Cardiac fibroblast (primary cell): ENCODE measurements at places on chromosomes 16 and 17.

- DNase-seq: peak; percentile 65
Measured at GRCh38 chr16:84826558-84826941, 6.8 kb downstream of the CRISPLD2 start.

- DNase-seq: no peak
Measured at GRCh38 chr17:83186751-83187421, 107.5 kb downstream of the METRNL start.

- no peak for DNase-seq
Measured at GRCh38 chr17:19387921-19388521, 1.0 kb upstream of the MFAP4 start.

GRCh38 chr17:42682722-42683403, 532 bp downstream of the CNTNAP1 start:
- peak; percentile 73 for DNase-seq

GRCh38 chr17:10666906-10667305, 9.8 kb upstream of the MYH3 start:
- no peak for DNase-seq

- DNase-seq: no peak
Measured at GRCh38 chr17:27513849-27514248, 57.6 kb downstream of the KSR1 start.

GRCh38 chr16:19636436-19637267, 81.1 kb downstream of the VPS35L start:
- no peak for DNase-seq

DNA sequence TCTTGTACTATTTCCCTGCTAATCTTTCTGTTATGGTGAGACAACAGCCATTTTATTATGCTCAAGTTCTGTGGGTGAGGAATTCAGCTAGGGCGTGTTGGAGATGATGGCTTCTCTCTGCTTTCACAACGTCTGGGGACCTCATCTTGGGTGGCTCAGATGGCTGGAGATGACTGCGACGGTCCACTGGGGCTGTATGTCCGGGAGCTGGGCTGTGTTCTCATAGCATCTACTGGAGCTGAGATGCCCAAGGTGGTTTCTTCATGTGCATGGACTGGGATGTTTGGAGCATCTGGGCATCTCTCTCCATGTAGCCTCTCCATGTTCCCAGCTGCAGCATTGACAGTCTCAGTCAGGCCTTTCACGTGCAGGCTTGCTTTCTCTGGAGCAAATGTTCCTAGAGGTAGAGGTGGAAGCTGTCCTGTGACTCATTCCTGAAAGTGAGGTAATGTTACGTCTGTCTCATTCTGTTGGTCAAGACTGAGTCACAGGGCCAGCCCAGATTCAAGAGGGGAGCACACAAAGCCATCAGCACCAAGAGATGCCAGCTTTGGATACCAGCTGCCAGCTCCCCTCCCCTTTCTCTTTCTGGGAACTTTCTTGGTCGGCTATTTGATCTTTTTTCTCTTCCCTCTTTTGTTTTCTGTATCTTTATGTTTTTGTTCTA, 96.2 kb downstream of the RAP1GAP2 start:
- peak; percentile 90 for DNase-seq

GRCh38 chr16:62035115-62036092, 834 bp downstream of the CDH8 start:
- peak; percentile 9 for DNase-seq

- DNase-seq: no peak
Measured at GRCh38 chr17:73267648-73268537, 6.2 kb upstream of the CPSF4L start.

GRCh38 chr17:7932949-7933348, 943 bp downstream of the CNTROB start:
- peak; percentile 72 for DNase-seq

DNA sequence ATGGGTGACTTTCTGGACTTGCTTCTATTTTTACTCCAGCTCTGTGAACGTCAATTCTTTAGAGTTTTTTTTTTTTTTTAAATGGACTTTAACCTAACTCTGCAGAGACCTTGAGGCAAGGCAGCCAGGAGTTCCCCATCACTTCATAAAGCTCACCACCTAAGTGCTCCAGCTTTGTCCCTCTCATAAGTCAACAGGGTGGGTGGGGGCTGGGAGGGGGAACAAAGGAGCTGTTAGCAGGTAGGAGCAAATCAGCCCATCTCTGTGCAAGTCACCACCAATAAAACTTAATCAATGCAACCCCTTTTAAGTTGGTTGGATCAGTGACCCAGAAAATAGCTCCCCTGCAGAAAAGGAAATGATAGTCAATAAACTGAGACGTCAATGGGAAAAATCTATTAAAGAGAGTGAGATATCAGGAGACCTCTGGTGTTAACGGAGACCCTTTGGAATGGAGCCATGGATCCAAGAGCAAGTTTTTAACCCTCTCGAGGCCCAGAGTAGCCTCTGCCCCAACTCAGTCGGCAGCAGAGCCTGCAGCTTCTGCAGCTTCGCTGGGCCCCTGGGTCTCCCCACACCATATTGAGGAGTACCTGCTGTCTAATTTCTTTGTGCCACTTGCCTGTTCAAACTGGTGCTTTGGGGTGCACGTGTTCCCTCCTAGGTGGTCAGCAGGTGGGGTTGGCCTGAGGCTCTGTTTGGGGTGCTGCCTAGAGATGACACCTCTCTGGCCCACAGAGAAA, 27.6 kb upstream of the ETV4 start:
- no peak for DNase-seq

DNA sequence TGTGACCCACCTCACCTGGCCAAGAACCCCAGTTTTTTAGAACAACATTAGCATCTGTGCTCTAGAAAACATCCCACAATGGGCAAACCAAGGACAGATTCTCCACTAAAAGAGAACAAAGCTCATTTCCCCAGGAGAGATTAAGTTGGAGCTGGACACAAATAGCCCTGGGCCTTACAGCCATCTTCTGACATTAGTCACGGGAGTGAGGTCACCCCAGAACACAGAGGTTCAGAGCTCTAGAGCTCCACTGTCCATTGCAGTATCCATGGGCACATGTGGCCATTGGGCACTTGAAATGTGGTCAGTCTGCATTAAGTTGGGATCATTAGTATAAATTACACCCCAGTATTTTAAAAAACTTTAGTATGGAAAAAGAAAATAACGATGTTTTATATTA, 47.6 kb upstream of the RBBP6 start:
- no peak for DNase-seq

DNA sequence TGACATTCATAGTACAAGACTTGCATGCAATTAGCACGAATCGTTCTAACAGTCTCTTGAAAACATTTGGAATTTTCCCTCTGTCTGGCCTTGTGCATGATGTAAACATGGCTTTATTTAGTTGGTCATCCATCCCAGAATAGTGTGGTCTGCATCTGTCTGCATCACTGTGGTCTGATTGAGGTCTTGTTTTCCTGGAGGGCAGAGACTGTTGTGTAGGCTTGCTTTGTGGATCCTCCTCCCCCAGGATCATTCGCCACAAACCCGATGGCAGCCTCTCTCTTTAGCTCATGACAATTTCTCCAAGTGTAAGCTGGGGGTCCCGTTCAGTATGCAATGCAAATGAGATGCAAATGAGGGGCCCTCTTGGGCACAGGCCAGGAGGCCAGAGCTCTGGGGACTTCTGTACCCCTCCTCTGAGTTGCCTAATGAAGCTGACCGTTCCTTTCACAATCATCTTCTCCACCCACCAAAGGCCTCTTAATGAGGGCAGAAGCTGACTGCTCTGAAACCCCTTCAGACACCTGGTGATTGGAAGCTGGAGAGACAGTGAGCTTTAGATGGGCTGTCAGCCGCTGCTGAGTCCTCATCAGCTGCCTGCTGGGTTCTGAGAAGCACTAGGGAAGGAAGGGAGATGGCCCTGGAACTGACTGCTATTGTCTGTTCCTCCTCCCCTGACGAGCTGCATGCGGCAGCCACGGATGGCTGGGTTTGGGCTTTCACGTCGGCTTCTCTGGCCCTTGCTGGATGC, 201.2 kb upstream of the CACNG3 start:
- no peak for DNase-seq

GRCh38 chr16:10624527-10624926, 44.1 kb upstream of the EMP2 start:
- no peak for DNase-seq

DNA sequence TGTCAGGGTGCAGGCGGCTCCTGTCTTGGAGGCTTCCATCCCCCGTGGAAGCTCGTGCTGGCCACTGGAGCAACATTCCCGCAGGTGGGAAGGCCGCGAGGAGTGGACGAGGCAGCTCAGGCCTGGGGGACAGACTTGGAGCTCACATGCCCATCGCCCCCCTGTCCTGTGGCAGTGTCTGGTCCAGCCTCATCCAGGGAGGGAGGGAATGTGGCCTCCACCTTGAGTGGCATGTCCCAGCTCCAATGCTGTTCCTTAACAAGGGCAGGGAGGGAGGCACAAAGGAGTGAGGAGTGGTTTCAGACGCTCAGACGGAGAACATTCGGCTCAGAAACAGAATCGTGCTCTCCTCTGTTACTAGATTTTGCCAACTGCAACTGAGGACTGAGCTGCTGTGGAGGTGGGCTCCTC, 159.4 kb upstream of the CHMP6 start:
- DNase-seq: peak; percentile 58

GRCh38 chr17:41957031-41957868, 9.3 kb upstream of the CNP start:
- DNase-seq: peak; percentile 41

DNA sequence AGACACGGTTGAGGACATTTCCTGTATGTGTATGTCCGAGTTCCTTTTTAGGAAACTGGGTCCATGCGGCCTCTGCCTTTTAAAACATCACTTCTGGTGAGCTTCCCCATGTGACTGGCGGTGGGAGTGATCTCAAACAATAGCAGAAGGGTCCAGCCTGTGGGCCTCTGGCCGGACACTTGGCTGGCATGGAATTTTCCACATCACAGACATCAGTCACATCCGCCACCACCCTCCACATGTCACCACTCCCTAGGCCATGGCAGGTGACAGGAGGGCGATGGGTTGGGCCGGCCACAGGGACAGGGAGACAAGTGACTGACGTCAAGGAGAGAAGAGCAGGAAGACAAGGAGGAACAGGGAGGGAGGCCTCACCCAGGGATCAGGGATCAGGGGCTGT, 83.7 kb downstream of the DNAH17 start:
- DNase-seq: no peak

- no peak for DNase-seq
Measured at GRCh38 chr16:66154801-66155200, 211.7 kb upstream of the CDH5 start.

DNA sequence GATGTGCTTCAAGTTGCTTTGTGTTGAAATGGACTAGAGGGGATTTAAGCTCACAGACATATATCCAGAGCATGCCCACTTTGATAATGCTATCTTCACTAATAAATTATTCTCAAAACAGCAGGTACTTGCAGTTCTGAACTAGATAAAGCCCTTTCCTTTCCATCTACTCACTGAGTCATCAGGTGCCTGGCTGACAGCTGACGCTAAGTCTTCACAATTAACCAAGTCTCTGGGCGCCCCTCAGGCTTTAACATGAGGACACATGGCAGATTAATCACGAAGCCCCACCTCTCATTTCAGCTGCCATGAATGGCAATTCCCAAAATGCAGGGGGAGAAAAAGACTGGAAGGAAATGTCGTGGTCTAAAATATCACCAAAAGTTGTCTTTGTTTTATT, 29.5 kb upstream of the CRISPLD2 start:
- DNase-seq: no peak

DNA sequence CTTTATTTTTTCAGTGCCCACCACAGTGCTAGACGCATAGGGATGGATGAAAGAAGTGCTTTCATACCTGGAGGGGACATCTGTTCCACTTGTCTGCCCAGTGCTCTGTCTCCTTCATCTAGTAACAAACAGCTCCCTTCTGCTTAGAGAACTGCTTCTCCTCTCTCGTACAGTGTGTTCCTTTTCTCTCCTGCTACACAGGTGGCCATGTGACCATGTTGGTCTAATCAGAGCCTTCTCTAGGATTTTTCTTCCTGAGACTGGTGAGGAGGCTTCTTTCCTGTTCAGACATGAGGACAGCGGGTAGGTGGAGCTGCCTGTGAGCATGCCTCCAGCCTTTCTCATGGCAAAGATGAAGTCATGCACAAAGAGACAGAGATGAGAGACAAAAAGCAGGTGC, 182.7 kb downstream of the TMEM132E start:
- DNase-seq: no peak

- DNase-seq: no peak
Measured at GRCh38 chr17:19719355-19720209, 3.2 kb upstream of the SLC47A2 start.

DNA sequence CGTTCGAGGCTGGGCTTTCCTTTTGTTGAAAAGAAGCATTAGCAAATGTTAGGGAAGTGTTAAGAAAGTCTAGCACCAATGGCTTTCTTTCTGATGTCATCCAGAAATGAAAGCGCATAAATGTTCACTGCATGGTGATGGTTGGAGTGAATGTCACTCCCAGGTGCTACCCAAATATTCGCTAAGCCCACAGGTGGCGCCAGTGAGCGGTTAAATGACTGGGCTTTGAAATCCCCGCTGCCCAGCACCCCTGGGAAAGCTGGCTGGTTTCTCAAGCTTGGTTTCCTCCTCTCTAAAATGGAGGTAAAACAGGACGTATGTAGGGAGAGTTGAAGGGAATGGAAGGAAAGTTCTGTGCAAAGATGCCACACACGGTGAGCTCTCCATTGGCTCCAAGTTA, 104.4 kb downstream of the IRX5 start:
- DNase-seq: no peak

DNA sequence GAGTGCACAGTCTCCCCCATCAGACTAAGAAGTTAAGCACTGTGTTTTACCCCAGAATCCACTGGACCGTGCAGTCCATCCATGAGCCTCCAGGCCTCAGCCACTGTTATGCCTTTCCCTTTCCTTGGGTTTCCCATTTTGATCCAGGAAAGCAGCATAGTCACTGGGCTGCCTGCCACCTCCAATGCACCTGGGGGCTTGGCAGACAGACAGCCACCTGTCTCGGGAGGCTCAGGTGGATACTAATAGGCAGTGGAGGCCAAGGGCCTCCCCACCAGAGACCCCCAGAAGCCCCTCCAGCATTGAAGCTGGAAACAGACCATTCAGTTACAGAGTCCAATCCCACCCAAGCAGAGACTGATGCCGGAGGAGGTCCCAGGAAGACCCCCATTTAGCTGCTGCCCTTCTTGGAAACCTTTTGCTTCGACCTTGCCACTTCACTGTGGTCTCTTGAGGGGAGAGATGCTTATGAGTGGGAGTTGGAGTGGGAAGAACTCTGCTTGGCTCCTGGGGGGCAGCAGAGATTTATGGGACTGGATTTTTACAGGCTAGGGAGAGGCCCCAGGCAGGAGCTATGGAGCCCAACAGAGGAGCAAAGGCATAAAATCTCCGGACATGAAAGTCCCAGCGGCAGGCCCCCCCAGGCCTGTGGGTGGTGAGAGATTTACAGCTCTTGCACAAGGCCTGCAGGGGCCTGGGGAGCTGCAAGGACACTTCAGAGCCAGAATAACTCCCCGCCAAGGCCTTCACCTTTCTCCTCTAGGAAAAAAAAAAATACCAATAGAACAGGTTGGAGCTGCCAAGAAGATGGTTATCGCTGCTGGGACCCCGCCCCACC, 12.2 kb upstream of the SP2 start:
- no peak for DNase-seq

- DNase-seq: no peak
Measured at GRCh38 chr16:23968176-23968575, 132.4 kb downstream of the PRKCB start.

- DNase-seq: peak; percentile 90
Measured at GRCh38 chr16:10385725-10386516, at the start of gene ATF7IP2. TSS of gene ATF7IP2 (plus strand) at chr16:10386061. CDS start at chr16:10430621, 44,560 bp downstream.
